Panc1 (cell line): ENCODE measurements at places on chromosomes 1 and 21. TPM values are rescaled to one million over a fixed set of nuclear protein-coding genes. Genes with fewer than 3 reads are reported as not detected.

Gene CAMK1G
- not detected for total RNA-seq

Gene PRRX1
- total RNA-seq = 0.69 TPM

Gene SLAMF7
- 0.21 TPM for total RNA-seq

Gene LCE1A
- total RNA-seq = not detected

Gene SRSF11
- total RNA-seq = 145 TPM

Gene ASCL5
- total RNA-seq = not detected

Gene PARK7
- 448 TPM for total RNA-seq

Gene ARMH1
- 2.8 TPM for total RNA-seq

Gene TNNT2
- not detected for total RNA-seq

Gene MSH4
- 0.26 TPM for total RNA-seq

Gene HSD3B2
- 1.2 TPM for total RNA-seq

Gene ZNF281
- total RNA-seq = 34.2 TPM

Gene DDAH1
- 85.4 TPM for total RNA-seq

Gene LENEP
- 0.67 TPM for total RNA-seq

Gene TTC34
- total RNA-seq = 1.5 TPM

Gene SYT6
- not detected for total RNA-seq

Gene RIPPLY3
- 1.2 TPM for total RNA-seq

Gene MAP1LC3C
- total RNA-seq = 0.21 TPM

Gene SH3BGR
- 1.7 TPM for total RNA-seq

Gene KLF17
- not detected for total RNA-seq

Gene VAMP4
- total RNA-seq = 9.3 TPM

Gene PTGFR
- total RNA-seq = not detected

Gene ADGRL2
- 34.2 TPM for total RNA-seq

Gene GOLT1A
- total RNA-seq = 0.49 TPM

Gene IFI44
- total RNA-seq = 2.0 TPM

Gene PROK1
- not detected for total RNA-seq

Gene TEX38
- total RNA-seq = not detected

Gene ZNF697
- total RNA-seq = 7.1 TPM

Gene S100A16
- total RNA-seq = 61.6 TPM

Gene LIPI
- total RNA-seq = not detected

Gene EFNA3
- 2.3 TPM for total RNA-seq

Gene BLACAT1
- total RNA-seq = 0.31 TPM

Gene CELA2B
- not detected for total RNA-seq

Gene MMEL1
- total RNA-seq = 0.46 TPM

Gene CA14
- not detected for total RNA-seq

Gene LEMD1
- total RNA-seq = not detected

Gene IL10
- not detected for total RNA-seq

Gene TCHHL1
- not detected for total RNA-seq

Gene LAX1
- total RNA-seq = not detected

Gene LYPD8
- not detected for total RNA-seq

Gene SLC1A7
- total RNA-seq = 0.31 TPM

Gene HLCS
- total RNA-seq = 15.3 TPM

Gene SYDE2
- 18.2 TPM for total RNA-seq

Gene PTAFR
- 0.13 TPM for total RNA-seq

Gene PGBD5
- 0.05 TPM for total RNA-seq

Gene BSND
- not detected for total RNA-seq

Gene ATP1A2
- total RNA-seq = 0.15 TPM

Gene RASSF5
- total RNA-seq = 1.6 TPM

Gene EPHB2
- 29.0 TPM for total RNA-seq

Gene LRRC38
- total RNA-seq = not detected
